Mesenchymal stem cell (in vitro differentiated cells and primary cell): ENCODE measurements at places on chromosomes 5 and 9.

DNA sequence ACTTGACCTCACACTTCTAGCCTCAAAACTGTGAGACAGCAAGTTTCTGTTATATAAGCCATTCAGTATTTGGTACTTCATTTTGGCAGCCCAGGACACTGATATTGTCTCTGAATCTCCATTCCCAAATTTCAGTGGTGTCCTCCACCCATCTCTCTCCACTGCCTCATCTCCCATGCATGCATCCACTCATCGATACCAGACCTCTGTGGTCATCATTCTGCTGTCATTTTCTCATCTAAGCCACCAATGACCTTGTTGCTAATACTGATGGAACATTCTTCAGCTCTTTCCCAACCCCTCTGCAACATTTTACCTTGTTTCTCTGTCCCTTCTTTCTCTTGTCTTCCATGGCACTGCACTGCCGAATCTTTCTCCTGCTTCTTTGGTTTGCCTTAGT, 221.8 kb downstream of the SNX18 start:
- no peak for DNase-seq
- no peaks in the 10 kb centered on the region for H3K27me3 ChIP-seq
- no peaks in the 10 kb centered on the region for H3K36me3 ChIP-seq
- H3K4me1 ChIP-seq, result peaks cover 7% of the 10 kb centered on the region

DNA sequence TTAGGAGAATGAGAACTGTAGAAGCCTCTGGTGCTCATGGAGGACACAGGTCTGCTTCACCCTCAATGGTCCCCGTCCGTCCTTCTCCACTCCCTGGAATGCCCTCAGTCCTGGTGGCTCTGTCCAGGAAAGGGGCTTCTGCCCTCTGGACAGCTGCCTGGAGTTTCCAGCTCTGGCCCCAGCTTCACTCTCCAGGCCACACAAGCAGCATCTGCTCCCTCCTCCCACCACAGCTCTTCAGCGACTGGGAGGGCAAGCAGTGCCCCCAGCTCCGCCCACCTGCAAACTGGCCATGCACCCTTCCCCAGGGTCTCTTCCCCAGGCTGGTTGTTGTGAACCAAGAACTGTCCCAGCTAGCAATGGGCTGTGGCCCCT, 4.7 kb downstream of the SARDH start:
- H3K4me3 ChIP-seq, result no peak overlapping the region
- H3K27ac ChIP-seq, result no peak overlapping the region
- H3K36me3 ChIP-seq, result no peaks in the 10 kb centered on the region
- no peak for DNase-seq
- H3K4me1 ChIP-seq, result peaks cover 9% of the 10 kb centered on the region

GRCh38 chr5:83475391-83475863, 3.9 kb downstream of the VCAN start:
- peak overlapping the region; percentile 98 for H3K27ac ChIP-seq
- H3K4me3 ChIP-seq, result peak overlapping the region; percentile 94
- H3K36me3 ChIP-seq, result peaks cover 40% of the 10 kb centered on the region
- no peaks in the 10 kb centered on the region for H3K27me3 ChIP-seq
- peaks cover 6% of the 10 kb centered on the region for H3K4me1 ChIP-seq

DNA sequence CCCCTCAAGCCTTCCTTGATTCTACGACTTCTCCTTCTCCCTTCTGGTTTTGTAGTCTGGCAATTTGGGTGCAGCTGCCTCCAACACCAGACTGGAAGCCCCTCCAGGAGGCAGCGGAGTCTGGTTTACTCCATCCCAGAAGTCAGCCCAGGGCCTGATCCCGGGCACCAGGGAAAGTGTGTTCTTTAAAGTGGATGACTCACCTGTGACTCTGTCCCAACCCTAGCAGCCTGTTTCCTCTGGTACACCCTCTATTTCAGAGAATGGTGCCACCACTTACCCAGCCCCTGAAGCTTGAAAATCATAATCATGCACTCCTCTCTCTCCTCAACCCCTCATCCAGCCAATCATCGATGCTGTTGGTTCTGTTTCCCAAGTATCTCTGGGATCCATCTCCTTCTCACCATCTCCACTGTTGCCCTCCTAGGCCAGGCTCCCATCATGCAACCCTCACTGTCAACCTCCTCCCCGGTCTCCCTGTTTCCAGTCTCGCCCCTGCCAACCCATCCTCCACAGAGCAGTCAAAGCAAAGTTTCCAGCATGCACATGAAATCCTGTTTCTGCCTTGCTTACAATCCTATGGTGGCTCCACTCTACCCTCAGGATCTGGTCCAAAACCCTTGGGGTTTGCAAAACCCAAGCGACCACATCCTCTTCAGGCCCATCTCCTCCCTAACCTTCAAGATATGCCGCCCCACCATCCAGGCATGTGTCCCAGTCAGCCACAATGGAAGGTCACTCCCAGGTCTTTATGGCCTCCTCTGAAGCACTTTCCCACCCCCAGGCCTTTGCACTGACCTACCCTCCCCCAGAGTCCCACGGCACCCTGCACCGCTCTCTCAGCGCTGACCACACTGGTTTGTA, 10.5 kb downstream of the LHX6 start:
- H3K4me1 ChIP-seq, result peaks cover 30% of the 10 kb centered on the region
- peaks cover 94% of the 10 kb centered on the region for H3K27me3 ChIP-seq
- H3K27ac ChIP-seq, result no peak overlapping the region
- no peak overlapping the region for H3K4me3 ChIP-seq

- no peak overlapping the region for H3K4me3 ChIP-seq
- H3K27me3 ChIP-seq, result no peaks in the 10 kb centered on the region
- no peak overlapping the region for H3K27ac ChIP-seq
- peaks cover 15% of the 10 kb centered on the region for H3K4me1 ChIP-seq
- DNase-seq, result no peak
Observed at GRCh38 chr9:35075358-35075757, 2.9 kb upstream of the VCP start.

DNA sequence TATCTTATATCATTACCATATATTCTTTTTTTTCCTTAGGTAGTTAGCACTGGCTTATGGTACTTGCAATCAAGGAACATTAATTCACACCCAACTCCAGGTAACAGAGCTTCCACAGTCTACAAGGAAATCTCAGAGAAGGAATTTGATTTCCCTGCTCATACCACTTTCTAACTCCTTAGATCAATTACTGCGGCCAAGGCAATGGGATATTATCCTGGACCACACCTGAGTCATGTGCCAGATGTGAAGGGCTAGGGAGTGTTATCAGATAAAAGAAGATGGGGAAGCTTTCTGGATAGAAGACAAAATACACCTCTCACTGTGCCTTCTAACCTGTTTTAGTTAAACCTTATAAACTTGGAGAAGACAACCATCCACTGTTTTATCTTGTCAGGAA, 181.2 kb downstream of the CCDC192 start:
- no peak overlapping the region for H3K4me3 ChIP-seq
- DNase-seq, result no peak
- no peaks in the 10 kb centered on the region for H3K36me3 ChIP-seq
- H3K27me3 ChIP-seq, result no peaks in the 10 kb centered on the region

- DNase-seq, result no peak
- H3K4me1 ChIP-seq, result peaks cover 65% of the 10 kb centered on the region
- H3K27me3 ChIP-seq, result no peaks in the 10 kb centered on the region
- H3K27ac ChIP-seq, result no peak overlapping the region
- H3K4me3 ChIP-seq, result no peak overlapping the region
- H3K36me3 ChIP-seq, result no peaks in the 10 kb centered on the region
Observed at GRCh38 chr9:89432986-89433530, 64.9 kb downstream of the SEMA4D start.

GRCh38 chr5:1052076-1052475, 43.5 kb downstream of the NKD2 start:
- DNase-seq, result no peak
- H3K27ac ChIP-seq, result no peak overlapping the region
- H3K4me1 ChIP-seq, result no peaks in the 10 kb centered on the region
- no peaks in the 10 kb centered on the region for H3K27me3 ChIP-seq
- no peak overlapping the region for H3K4me3 ChIP-seq
- peaks cover 4% of the 10 kb centered on the region for H3K36me3 ChIP-seq

- H3K4me3 ChIP-seq, result no peak overlapping the region
- H3K4me1 ChIP-seq, result peaks cover under 1% of the 10 kb centered on the region
- H3K27me3 ChIP-seq, result no peaks in the 10 kb centered on the region
- no peaks in the 10 kb centered on the region for H3K36me3 ChIP-seq
- H3K27ac ChIP-seq, result no peak overlapping the region
Observed at GRCh38 chr9:100057624-100058023, 41.2 kb downstream of the ERP44 start.

DNA sequence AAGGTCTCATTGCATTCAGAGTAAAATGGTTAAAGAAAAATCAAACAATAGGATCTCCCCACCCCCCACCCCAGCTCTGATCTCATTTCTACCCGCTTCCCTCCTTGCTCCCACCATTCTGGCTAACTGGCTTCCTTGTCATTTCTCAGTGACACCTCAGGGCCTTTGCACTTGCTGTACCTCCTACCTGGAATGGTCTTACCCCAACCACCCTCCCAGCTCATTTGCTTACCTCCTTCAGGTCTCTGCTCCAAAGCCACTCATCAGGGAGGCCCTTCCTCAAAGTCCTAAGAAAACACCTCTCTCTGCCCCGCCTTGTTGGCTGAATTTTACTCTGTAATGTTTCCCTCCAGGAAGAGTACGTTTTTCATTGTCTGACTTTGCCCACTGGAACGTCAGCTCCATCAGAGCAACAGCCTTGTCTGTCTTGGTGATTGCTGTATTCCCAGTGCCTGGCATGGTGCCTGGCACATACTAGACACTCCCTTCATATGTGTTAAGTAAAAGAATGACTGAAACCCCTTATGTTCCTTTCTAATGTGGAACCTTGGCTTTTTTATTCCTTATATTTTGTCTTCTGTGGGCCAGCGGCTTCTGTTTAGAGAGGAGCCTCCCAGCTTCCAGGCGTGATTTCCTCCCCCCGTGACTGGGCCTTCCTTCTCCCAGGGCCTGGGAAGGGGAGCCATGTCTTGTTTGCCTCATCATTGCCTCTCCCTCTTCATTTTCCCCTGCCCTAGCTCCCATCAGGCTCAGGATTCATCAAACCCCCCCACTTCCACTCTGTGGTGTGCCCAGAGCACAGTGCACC, 26.9 kb downstream of the NEURL1B start:
- peaks cover 4% of the 10 kb centered on the region for H3K36me3 ChIP-seq
- peaks cover 4% of the 10 kb centered on the region for H3K27me3 ChIP-seq

GRCh38 chr5:4243479-4244264, 648.0 kb downstream of the IRX1 start:
- no peaks in the 10 kb centered on the region for H3K27me3 ChIP-seq
- H3K4me3 ChIP-seq, result no peak overlapping the region
- no peak for DNase-seq
- no peak overlapping the region for H3K27ac ChIP-seq
- H3K4me1 ChIP-seq, result no peaks in the 10 kb centered on the region

GRCh38 chr9:98094316-98094715, 24.7 kb downstream of the TRIM14 start:
- H3K4me3 ChIP-seq, result no peak overlapping the region
- H3K27me3 ChIP-seq, result peaks cover 6% of the 10 kb centered on the region
- no peaks in the 10 kb centered on the region for H3K36me3 ChIP-seq
- DNase-seq, result no peak
- no peak overlapping the region for H3K27ac ChIP-seq
- peaks cover 4% of the 10 kb centered on the region for H3K4me1 ChIP-seq

DNA sequence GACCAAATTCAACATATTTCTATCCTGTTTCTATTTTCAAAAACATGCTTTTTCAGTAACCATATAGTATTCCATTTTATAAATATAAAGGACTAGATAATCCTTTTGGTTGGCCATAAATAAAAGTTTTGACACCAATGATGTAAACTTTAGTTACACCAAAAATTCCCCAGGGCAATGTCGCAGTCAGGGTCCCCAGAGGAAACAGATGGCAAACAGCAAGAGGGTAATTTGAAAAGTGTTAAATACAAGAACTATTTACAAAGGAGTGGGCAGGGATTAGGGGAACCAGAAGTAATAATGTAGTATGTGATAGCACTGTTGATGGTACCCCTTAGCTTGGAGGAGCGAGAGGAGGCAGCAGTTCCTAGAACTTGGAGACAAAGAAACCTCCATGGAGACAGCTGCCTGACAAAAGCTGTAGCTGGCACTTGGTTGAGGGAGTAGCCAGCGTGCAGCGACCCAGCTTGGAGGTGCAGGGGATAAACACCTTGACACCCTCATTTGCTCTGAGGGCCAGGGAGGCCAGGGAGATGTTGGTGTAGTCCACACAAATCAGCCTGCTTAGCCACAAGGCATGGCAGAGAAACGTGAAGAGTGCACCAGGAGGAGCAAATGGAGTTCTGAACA, 18.3 kb upstream of the MSANTD3 start:
- no peaks in the 10 kb centered on the region for H3K27me3 ChIP-seq
- DNase-seq, result no peak
- no peaks in the 10 kb centered on the region for H3K4me1 ChIP-seq
- no peaks in the 10 kb centered on the region for H3K36me3 ChIP-seq
- no peak overlapping the region for H3K4me3 ChIP-seq

- no peaks in the 10 kb centered on the region for H3K36me3 ChIP-seq
- peak overlapping the region; percentile 76 for H3K27ac ChIP-seq
- no peak overlapping the region for H3K4me3 ChIP-seq
Observed at GRCh38 chr9:114172981-114173833, 17.9 kb downstream of the COL27A1 start.

DNA sequence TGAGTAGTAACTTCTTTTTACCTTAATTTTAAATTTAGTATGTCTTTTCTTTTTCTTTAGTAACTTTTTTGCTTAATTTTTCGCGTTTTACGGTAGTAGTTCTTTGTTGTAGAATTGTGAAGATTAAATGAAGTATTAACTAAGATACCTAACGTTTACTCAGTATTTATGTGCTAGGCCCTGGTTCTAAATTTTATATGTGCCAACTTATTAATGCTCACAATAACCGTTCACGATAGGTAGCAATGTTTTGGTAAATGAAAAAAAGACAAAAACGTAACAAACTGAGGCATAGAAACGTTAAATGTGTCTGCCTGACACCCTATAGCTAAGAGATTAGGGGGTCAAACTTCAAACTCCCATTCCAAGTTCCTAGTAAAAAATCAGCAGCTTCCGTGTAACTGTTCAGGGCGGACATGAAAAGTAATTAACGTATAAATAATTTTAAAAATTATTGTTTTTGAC, 1.2 kb downstream of the MRPS30 start:
- peaks cover 41% of the 10 kb centered on the region for H3K36me3 ChIP-seq
- peak overlapping the region; percentile 97 for H3K4me3 ChIP-seq
- H3K4me1 ChIP-seq, result no peaks in the 10 kb centered on the region
- no peak for DNase-seq
- H3K27me3 ChIP-seq, result no peaks in the 10 kb centered on the region
- peak overlapping the region; percentile 73 for H3K27ac ChIP-seq

DNA sequence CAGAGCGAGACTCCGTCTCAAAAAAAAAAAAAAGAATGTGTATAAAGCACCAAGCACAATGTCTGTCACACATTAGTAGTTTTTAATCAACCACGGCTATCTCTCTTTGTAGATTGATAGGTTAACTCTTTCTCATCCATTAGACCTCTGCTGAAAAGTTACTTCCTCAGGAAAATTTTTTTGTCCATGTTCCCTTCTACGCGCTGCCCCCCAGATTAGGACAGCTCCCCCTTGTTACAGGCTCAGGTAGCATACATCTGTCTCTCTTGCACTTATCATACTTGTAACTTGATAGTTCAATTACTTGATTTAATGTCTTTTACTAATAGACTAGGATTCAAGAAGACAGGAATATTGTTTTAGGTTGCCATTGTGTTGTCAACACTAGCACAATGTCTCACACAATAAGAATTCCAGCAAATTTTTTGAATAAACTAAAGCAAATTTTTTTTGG, 1.5 kb downstream of the SPDL1 start:
- no peaks in the 10 kb centered on the region for H3K4me1 ChIP-seq
- no peaks in the 10 kb centered on the region for H3K27me3 ChIP-seq
- H3K27ac ChIP-seq, result no peak overlapping the region
- peak; percentile 19 for DNase-seq
- H3K36me3 ChIP-seq, result peaks cover 19% of the 10 kb centered on the region
- H3K4me3 ChIP-seq, result no peak overlapping the region
